ENCODE measurements at places on chromosomes 5 and 9. TPM values are rescaled to one million over a fixed set of nuclear protein-coding genes. Genes with fewer than 3 reads are reported as not detected.

DNA sequence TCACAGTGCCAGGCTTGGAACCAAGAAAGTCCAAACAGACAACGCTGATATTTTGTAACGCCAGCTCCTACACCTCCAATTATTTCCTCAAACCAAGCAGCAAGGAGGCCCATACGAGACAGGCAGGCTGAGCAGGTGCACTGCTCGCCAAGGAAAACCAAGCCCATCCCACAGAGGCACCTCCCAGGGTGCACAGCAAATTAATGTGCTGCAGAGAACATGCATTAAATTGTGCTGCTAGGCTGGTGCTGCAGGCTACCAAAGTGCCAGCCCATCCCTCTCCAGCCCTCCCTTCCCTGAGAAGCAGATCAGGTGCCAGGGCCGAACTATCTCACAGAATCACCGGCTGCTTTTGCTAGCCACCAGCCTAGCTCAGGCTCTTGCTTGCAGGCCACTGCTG lies 137.8 kb downstream of the PAX5 start:
- ATAC-seq = no peak

GRCh38 chr5:132260714-132261551 lies 3.4 kb downstream of the PDLIM4 start:
- ATAC-seq = no peak

DNA sequence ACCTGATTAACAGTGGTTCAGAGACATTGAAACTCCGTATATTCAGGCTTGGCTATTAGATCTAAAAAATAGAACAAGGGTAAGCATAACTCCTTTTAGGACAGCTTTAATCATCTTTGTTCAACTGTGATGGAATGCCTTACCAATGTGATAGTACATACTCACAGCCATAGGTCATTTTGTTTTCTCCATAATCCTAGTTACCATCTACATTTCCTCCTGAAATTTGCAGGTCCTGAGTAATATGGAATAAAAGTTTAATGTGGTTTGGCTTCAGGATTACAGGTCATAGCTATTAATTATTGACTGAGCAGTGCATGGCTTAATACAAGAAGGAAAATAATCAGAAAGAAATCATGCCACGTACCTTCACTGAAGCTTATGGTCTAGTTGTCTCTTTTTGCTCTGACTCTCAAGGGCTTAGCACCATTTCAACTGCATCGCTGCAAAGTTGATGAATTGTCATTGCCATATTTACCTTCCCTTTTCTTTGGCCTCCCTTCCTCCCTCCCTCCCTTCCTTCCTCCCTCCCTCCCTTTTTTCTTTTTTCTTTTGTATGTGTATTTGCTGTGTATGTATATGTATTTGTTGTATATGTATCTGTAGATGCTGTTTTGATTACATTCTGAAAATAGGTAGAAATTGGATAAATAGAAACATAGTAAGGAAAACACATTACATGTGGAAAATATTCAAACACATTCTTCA lies 250.9 kb upstream of the ZNF608 start:
- no peak for ATAC-seq

DNA sequence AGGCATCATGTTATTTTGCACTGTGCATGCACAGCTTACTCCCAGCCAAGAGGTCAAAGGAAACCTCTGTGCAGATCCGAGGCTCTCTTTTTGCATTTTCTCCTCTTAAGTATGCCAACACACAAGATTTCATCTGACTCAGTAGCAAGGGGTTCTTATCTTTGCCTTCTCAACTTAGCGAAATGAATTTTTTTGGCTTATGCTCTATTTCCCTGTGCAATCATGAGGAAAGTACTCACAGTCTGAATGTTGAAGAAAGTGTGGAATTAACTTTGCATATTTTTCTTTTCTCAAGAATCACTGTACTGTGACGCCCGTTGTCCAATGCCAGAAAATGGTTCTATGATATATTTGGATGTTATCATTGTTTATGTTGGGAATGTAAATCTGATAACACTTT lies 173.5 kb upstream of the FBXL7 start:
- no peak for ATAC-seq

- no peak for ATAC-seq
Observed at GRCh38 chr5:167969998-167970397, 321.4 kb upstream of the WWC1 start.

DNA sequence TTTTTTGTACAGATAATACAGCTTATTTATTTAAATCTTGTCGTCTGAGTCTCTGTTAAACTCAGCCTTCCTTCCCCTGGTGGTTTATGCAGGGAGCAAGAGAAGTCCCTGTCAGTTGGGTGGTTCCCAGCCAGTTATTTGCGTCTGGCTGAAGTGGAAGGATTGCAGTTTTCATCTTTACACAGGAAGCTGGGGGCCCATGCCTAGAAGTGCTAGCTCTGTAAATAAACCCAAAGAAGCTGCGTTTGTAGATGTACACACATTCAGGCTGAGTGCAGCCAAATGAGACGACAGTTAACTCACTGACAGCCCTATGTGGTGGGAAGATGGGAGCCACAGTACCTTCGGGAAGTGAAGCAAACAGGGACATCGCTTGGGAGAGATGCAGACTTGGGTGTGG lies 122.1 kb downstream of the SAXO1 start:
- no peak for ATAC-seq

GRCh38 chr9:121999556-121999955 lies 93.6 kb downstream of the TTLL11 start:
- no peak for ATAC-seq

GRCh38 chr5:173328844-173329490 lies 753 bp upstream of the STC2 start:
- no peak for ATAC-seq

DNA sequence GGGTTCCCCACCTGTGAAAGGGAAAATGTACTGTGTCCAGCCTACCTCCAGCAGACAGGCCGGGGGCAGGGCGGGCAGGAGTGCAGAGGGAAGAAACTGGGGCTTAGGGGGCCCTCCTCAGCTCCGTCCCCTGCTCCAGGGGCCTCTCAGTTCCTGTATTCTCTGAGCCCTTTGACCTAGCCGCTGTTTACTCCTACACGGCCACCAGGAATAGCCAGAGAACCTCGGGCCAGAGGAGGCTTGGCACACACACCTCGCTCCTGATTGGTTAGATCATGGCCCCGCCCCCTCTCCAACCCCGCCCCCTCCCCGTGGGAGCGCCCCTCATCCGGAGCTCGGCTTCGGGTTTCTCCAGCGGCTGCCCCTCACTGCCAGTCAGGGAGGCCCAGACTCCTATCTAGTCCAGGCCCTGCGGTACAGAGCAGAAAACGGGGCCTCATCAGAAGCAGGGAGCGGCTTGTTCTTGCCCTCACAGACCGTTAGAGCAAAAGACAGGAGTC lies 2.2 kb downstream of the ST6GALNAC6 start:
- peak; percentile 84 for ATAC-seq

- no peak for ATAC-seq
Observed at GRCh38 chr5:29367176-29367833, 1826.2 kb upstream of the CDH6 start.

DNA sequence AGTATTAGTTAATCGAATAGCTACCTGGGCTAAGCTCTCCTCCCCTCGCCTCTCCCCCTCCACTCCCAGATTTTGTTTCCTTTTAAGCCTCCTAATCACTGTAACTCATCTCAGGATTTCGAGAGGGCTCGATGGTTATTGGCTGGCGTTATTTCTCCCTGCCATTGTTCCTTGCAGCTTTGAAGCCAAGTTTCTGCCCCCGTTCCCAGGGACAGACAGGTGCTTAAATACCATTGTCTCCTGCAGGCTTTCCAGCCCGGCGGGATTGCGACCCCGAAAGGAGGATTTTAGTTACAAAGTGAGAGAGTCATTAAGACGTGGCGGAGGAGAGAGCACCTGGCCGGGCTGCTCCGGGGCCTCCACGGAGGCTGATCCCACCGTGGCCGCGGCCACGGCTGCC lies 46.2 kb downstream of the ASS1 start:
- no peak for ATAC-seq

DNA sequence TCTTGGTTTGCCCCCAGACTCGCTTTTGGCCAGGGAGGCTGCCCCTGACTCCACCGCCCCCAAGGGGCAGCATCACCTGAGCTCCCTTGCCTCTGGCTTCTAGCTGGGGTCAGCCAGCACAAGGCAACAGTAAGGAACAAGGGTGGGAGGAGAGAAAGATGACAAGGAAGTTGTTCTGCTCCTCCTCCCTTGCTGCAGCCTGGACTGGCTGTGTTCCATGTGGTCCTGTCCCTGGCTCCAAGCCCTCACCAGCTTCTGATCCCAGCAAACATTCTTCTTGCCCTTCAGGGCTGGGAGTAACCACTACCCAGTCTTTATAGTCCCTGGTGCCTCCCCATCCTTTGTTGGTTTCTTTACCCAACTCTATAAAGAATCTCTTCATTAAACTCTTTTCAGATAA lies 100.3 kb upstream of the SPIN1 start:
- no peak for ATAC-seq

- ATAC-seq = no peak
Observed at GRCh38 chr9:28967226-28967625, 1393.9 kb upstream of the C9orf72 start.

GRCh38 chr5:141969783-141970771 lies 1.2 kb downstream of the RNF14 start:
- no peak for ATAC-seq

DNA sequence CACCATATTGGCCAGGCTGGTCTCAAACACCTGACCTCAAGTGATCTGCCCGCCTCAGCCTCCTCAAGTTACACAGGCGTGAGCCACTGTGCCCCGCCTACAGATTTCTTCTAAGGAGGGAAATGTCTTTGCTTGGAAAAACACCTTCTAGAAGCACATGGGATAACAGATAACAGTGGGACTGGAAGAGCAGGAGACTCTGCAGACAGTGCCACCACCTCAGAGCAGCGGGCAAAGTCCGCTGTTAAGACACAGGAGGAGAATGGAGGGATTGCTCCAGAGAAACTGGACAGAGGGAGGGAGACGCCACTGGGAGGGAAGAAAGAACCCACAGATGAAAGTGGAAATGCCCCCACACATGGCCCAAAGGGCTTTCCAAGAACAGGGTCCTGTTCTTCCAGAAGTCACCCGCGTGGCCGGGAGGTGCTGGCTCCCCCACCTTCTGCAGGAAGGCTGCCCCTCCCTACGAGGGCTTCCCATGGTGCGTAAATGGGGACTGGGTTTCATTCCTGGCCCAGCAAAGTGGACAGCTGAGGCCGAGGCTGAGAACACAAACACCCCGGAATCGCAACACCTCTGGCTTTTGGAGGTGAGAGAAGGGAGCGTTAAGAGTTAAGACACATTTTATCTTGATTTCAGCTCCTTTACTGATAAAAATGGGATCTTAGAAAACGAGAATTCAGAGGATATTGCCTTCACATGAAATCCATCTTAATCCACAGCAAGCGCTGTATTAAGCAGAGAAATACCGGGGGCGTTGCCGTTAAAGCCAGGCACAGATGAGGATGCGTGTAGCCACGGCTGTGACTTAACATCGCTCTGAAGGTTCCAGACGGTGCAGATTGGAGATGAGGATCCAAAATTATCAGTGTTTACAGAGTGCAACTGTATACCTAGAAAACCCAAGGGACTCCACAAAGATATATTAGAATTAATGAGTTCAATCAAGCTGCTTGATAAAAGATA lies 11.2 kb downstream of the ADAMTS2 start:
- ATAC-seq = no peak

- ATAC-seq = no peak
Observed at GRCh38 chr5:131064669-131065371, 100.2 kb downstream of the HINT1 start.

DNA sequence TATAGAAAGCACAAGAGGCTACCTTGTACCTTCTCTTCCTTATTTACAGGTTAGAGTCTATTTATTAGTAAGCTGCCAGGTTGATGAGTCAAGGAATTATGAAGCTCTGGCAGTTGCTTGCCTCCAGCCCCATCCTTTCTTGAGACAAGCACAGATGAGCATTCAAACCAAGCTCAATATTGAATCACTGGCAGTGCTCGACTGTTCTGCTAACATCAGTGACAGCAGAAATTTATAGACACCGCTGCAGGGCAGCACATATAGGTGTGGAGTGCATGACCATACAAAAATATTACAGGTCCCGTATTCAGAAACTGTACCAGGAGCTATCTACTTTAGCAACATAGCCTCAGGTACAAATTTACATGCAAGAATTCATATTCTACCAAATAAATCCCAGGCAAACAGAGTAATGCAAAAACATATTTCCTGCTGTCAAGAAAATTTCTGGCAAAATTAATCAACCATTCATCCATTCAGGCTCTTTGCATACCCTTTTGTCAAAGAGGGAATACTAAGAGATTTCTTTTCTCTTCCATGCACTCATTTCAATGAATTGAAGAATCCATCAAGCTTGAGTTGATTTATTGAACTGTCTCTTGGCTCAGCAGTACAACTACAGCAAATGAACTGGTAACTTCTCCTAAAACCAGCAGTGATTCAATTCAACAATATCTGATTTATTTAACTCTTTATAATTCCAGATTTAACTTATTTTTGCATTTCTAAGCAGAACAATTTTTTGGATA lies 26.9 kb upstream of the PCA3 start:
- no peak for ATAC-seq

- no peak for ATAC-seq
Observed at GRCh38 chr9:76445976-76446375, 13.0 kb upstream of the GCNT1 start.

DNA sequence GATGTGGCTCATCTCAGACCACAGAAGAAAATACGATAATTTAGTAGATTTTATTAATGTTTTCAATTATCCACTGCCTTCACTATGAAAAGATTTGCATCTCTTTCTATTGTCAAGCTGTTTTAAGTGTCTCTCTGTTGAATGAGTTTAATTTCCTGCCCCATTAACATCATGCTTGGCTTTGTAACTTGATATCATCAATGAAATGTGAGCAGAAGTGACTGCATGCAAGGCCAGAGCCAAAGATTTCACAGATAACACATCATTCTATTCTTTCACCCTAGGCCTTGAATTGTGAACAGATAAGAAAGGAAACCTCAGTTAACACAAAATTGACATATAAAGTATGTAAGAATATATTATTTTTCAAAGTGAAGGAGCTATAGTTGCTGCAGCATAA lies 986.4 kb upstream of the CDH18 start:
- no peak for ATAC-seq

DNA sequence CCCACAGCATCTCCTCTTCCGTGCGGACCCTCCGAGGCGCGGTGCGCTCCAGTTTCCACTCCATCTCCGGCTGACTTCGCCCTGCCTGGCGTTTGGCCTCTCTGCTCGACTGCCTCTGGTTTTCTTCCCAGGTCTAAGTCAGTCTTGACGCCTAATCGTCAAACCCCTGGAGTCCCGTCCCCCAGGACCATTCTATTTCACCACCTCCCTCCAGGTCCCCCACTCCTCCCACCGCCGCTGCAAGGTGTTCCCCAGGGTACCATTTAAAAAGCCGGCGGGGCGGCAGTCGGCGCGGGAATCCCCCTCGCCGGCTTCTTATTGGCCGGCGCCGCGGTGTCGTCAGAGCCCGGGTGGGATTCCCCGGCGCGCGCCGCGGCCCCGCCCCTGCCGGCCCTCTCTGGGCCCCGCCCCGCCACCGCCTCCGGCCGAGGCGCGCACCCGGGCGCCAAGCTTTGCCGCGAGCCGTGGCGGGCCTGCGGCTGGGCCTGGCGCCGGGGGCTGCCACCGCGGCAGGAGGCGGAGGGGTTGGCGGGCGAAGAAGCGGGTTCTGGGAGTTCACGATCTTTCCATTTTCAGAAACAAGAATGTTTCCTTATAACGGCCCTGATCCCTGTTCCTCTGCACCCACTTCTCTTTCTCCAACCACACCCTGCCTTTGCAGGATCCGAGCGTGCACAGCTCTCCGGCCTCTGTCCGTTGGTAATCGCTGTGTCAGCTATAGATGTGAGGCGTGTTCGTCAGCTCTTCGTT lies at the start of gene CDC20B:
Gene CDC20B (minus strand): TSS at position 241 of the 750 bp plus-strand sequence. CDS start 177 bp downstream, at position 64.
- peak; percentile 91 for ATAC-seq

The AUH gene
- total RNA-seq = 27.6 TPM

The LCN2 gene
- 0.58 TPM for total RNA-seq

The DND1 gene
- 0.62 TPM for total RNA-seq

The CCDC192 gene
- 0.94 TPM for total RNA-seq

The NKD2 gene
- 6.1 TPM for total RNA-seq

Measured in gastroesophageal sphincter (tissue), 4 donors.